ENCODE measurements at places on chromosomes 13 and 19.

DNA sequence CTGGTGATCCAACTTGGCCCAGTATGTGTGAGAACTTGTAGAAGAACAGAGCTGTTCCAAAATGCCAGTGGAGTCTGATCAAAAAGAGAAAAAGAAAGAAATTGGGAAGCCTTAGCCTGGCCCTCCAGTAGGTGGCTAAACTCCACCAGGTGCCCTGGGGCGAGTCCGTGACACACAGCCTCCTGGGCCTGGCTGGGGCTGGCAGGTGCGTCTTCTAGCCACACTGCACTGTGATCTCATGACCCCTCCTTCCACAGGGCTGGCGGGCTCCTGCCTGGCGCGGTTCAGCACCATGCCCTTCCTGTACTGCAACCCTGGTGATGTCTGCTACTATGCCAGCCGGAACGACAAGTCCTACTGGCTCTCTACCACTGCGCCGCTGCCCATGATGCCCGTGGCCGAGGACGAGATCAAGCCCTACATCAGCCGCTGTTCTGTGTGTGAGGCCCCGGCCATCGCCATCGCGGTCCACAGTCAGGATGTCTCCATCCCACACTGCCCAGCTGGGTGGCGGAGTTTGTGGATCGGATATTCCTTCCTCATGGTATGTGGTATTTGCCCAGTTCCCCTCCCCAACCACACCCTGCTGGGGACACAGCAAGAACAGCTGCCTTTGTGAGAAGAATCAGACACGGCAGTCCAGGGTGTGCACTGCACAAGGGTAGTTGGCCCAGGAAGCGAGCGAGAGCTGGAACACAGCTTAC is 53.7 kb downstream of the RAB20 start:
- H3K4me3 ChIP-seq = no peak overlapping the region
- peaks cover 2% of the 10 kb centered on the region for H3K27me3 ChIP-seq
- no peaks in the 10 kb centered on the region for H3K36me3 ChIP-seq
- H3K4me1 ChIP-seq = no peaks in the 10 kb centered on the region

- H3K4me1 ChIP-seq = no peaks in the 10 kb centered on the region
- no peaks in the 10 kb centered on the region for H3K36me3 ChIP-seq
- H3K27ac ChIP-seq = no peak overlapping the region
- DNase-seq = no peak
Measured at GRCh38 chr13:72384879-72385278, 342.6 kb downstream of the MZT1 start.

DNA sequence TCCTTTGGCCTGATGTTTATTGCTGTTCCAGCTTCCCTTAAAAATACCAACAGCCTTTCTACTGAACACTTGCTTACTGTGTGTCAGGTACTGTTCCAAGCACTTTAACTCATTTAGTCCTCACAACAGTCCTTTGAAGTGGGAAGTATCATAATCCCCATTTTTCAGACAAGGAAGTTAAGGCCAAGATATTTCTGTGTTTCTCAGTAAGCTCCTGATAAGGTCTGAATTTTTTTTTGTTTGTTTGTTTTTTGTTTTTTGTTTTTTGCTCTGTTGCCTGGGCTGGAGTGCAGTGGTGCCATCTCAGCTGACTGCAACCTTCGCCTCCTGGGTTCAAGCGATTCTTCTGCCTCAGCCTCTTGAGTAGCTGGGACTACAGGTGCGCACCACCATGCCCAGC is 7.5 kb downstream of the SNRPA start:
- peaks cover 85% of the 10 kb centered on the region for H3K36me3 ChIP-seq
- peak overlapping the region; percentile 22 for H3K27ac ChIP-seq
- H3K4me1 ChIP-seq = peaks cover 36% of the 10 kb centered on the region
- no peak for DNase-seq
- H3K27me3 ChIP-seq = no peaks in the 10 kb centered on the region

DNA sequence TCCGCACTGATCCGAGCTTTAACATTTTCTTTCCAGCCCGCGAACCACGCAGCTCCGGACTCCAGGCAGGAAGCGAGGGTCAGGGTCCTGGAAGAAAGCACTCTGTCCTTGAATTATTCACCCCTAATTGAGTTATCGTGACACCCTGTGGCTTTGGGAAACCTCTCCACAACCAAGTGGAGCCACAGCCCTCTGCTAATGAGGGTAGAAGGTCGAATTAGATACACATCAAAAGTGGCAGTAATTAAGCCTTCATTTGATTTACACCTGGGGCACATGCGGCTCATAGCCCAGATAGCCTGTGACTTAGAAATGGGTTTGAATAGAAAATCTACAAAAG is 15.9 kb upstream of the RNF17 start:
- no peak overlapping the region for H3K27ac ChIP-seq
- no peaks in the 10 kb centered on the region for H3K36me3 ChIP-seq
- no peak for DNase-seq

GRCh38 chr13:79349011-79349410 is 57.0 kb downstream of the RBM26 start:
- peaks cover 47% of the 10 kb centered on the region for H3K4me1 ChIP-seq
- peaks cover 77% of the 10 kb centered on the region for H3K36me3 ChIP-seq
- DNase-seq = no peak
- no peak overlapping the region for H3K4me3 ChIP-seq
- no peaks in the 10 kb centered on the region for H3K27me3 ChIP-seq

DNA sequence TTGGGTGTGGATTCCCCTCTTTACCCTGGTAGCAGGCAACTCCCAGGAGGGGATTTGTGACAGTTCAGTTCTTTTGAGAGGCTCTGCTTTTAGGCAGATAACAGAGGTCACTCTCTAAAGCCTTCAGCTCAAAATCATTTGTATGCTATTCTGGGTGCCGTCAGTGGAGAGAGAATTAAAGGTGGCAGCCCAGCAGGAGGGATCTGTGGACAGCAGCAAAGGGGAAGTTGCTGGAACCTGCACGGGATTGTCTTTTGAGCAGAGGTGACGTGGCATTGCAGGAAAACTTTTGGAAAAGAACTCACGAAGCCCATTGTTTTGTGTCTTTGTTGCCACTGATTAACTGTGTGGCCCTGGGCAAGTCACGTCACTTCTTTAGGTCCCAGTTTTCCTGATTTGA is 62.4 kb upstream of the C1QTNF9 start:
- peaks cover 31% of the 10 kb centered on the region for H3K4me1 ChIP-seq
- no peaks in the 10 kb centered on the region for H3K36me3 ChIP-seq
- H3K4me3 ChIP-seq = no peak overlapping the region
- H3K27me3 ChIP-seq = no peaks in the 10 kb centered on the region
- H3K27ac ChIP-seq = peak overlapping the region; percentile 2

- no peak overlapping the region for H3K4me3 ChIP-seq
- H3K4me1 ChIP-seq = peaks cover 36% of the 10 kb centered on the region
- peaks cover 14% of the 10 kb centered on the region for H3K36me3 ChIP-seq
- H3K27me3 ChIP-seq = no peaks in the 10 kb centered on the region
Measured at GRCh38 chr13:114115796-114116195, 16.6 kb downstream of the RASA3 start.

All from activated T-helper 2 cell treated with anti-CD3 and anti-CD28 coated beads, Interferon-gamma antibody, Interleukin-2, Interleukin-4, amounts not matched to agents 10 μg/mL and 5 μg/mL and 100 μg/mL, durations not matched to agents 14 hours and 24 hours and 36 hours (primary cell).